Dermis blood vessel endothelial cell (primary cell): ENCODE measurements at places on chromosomes 12 and 14. TPM values are rescaled to one million over a fixed set of nuclear protein-coding genes. Genes with fewer than 3 reads are reported as not detected.

The KLHDC1 gene
- total RNA-seq: 1.6 and 6.6 TPM in 2 replicates

The GLIPR1L1 gene
- total RNA-seq: not detected in 2 replicates

The LTBR gene
- 46.4 and 74.0 TPM in 2 replicates for total RNA-seq

The RNFT2 gene
- 2.2 and 2.9 TPM in 2 replicates for total RNA-seq

The BMP4 gene
- 67.3 and 162 TPM in 2 replicates for total RNA-seq

The AQP6 gene
- total RNA-seq: 0.05 TPM in 1 of 2 replicates, not detected in the other

The MANSC4 gene
- total RNA-seq: not detected in 2 replicates

The GUCY2C gene
- not detected in 2 replicates for total RNA-seq

The CDCA3 gene
- 5.6 and 24.0 TPM in 2 replicates for total RNA-seq

The BCL11B gene
- under 0.01 and 0.05 TPM in 2 replicates for total RNA-seq

The HOTAIR gene
- total RNA-seq: not detected in 2 replicates

The HOXC9 gene
- 0.28 and 0.68 TPM in 2 replicates for total RNA-seq

The SLC2A13 gene
- total RNA-seq: 4.6 and 6.5 TPM in 2 replicates

The GPR68 gene
- 0.74 and 1.2 TPM in 2 replicates for total RNA-seq

The TAS2R31 gene
- 3.8 and 6.8 TPM in 2 replicates for total RNA-seq

The AVPR1A gene
- under 0.01 and 0.19 TPM in 2 replicates for total RNA-seq

The PRR4 gene
- 0.17 and 0.33 TPM in 2 replicates for total RNA-seq

The SERPINA5 gene
- 0.17 and 0.33 TPM in 2 replicates for total RNA-seq
